ENCODE measurements at places on chromosomes 2 and 18.

DNA sequence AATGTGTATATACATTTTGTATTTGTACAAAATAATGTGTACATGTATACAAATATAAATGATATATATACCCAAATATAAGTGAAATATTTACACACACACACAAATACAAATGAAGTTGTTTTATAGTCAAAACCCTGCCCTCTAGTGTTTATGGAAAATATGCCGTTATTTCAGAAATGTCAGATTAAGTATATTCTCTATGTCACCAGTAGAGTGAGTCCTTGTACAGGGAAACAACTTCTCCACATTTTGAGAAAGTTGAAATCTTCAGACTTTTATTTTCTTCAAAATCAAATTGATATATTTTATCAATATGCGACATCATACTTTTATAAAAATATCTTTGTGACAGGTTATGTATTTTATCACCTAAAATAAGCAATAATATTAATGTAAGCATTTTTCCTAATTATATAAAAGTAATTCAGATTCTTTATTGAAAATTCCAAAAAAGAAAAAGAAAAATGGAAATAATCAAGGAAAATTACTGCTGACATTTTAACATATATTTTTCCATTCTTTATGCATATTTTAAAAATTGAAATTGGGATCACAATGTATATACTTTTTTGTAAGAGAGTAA is 22.4 kb downstream of the ARL6IP6 start:
- no peak for DNase-seq

- DNase-seq: no peak
Observed at GRCh38 chr18:21979759-21980158, 189.6 kb upstream of the GATA6 start.

DNA sequence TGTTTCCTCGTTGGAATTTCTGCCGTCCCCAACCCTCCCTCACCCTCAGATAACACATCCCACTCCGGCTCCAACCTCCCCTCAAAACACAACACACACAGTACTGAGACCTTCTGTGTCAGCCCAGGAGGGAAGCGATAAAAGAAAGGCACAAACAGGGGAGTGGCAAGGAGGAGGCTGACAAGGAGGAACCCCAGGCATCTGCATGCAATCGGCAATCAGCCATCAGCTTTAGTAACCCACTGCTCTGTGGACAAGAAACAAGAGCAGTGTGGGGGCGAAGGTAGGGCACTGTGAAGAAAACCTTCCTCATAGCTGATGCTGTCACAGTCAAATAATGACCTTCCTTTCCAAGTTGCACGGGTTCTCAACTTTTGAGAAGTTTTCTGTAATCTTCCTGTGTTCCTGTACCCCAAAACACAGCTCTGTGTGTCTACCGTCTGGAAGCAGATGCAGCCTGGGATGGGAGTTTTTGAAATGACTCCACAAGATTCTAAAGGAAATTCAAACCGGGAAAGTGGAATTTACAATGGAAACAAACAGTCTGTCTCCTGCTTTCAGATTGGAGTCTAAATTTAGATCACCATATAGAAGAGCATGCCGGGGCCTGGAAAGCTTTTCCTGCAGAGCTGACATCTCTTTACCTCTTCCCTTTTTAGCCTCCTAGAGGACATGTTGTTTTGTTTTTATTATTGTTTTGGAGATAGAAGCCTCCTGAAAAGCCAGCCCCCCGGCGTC is 16.4 kb upstream of the LPIN2 start:
- no peak for DNase-seq

GRCh38 chr2:12008425-12009061 is 262.1 kb downstream of the LPIN1 start:
- DNase-seq: peak; percentile 47

DNA sequence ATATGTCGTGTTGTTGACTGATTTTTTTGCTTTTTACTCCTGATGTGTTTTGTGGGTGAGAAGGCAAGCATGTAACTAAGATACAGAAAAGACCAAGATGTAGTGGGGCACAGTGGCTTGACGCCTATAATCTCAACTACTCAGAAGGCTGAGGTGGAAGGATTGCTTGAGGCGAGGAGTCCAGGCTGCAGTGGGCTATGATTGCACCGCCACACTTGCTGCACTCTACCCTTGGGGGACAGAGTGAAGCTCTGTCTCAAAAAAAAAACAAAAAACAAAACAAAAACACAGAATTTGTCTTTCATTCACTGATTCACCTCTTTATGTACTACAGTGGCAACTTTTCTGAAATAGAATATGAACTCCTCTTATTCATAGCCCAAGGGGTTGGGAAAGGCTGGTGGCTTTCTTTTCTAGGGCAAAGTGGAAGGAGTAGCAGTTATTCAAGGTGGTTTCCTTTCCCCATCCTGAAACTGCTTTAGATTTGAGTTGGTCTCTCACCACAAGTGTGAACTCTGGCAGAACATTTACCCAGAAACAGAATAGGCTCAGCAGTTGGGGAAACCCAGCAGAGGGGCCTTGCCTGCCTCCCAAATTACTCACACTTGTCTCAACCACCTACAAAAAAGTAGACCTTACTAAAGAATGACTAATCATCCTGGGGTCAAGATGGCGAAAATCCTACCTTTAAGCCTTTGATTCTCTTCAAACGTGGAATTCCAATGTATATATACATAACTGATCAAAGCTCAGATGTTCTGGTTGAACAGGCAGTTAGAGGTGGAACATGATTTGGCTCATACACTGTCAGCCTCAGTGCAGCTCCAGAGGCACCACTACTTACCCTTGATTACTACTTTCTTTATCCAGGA is 6.5 kb downstream of the TANK start:
- no peak for DNase-seq

GRCh38 chr2:220241423-220241822 is 614.0 kb downstream of the SLC4A3 start:
- DNase-seq: no peak

GRCh38 chr2:383178-383577 is 95.3 kb upstream of the ALKAL2 start:
- DNase-seq: no peak

DNA sequence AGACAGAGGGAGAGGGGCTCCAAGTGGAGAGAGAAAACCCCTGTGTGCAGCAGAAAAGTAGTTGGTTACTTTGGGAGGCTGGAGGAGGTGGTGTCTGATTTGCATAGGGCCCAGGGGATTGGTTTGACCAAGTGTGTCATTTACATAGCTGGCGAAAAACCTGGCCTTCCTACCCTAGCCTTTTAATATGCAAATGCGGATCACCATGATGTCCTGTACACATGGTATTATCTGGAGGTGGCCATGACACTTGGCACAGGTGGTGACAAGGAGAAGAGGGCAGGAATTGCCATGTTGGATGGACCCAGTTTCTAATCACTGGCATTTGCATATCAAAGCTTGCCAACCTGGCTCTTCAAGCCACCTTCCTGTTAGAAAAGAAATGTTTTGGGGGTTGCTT is 120.8 kb upstream of the CHAC2 start:
- no peak for DNase-seq

- DNase-seq: peak; percentile 80
Observed at GRCh38 chr2:74576863-74577229, 22.3 kb downstream of the DOK1 start.

GRCh38 chr18:77063260-77063659 is 69.3 kb downstream of the MBP start:
- DNase-seq: peak; percentile 75

DNA sequence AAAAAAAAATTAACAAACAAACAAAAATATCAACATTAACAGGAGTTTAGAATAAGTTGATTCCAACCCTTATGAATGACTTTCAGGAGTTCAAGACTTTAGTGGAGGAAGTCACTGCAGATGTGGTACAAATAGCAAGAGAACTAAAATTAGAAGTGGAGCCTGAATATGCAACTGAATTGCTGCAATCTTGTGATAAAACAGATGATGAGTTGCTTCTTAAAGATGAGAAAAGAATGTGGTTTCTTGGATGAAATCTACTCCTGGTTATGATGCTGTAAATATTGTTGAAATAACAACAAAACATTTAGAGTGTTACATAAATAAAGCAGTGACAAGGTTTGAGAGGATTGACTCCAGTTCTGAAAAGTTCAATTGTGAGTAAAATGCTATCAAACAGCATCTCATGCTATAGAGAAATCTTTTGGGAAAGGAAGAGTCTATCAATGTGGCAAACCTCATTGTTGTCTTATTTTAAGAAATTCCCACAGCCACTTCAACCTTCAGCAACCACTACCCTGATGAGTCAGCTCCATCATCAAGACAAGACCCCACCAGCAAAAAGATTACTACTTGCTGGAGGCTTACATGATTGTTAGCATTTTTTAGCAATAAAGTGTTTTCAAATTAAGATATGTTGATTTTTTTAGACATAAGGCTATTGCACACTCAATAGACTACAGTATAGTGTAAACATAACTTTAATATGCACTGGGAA is 42.7 kb upstream of the TAF4B start:
- no peak for DNase-seq

GRCh38 chr2:118803012-118803411 is 44.4 kb downstream of the EN1 start:
- no peak for DNase-seq

DNA sequence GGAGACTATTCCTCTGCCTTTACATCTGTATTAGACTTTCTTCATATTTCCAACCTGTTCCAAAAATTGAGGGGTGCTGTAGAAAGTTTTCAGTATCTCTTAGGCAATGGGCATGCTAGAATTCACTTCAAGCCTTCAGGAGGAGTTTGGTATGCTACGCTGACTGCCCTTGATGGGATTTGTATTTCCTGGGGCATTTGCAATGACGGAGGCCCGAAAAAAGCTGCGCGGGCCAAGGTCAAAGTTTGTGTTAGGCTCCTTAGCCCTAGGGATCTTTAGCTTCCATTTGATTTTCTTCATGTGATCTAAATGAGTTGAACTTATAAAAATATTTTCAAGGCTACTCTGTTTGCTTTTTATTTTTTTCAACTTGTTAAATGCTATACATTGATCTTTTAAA is 5.1 kb downstream of the CPS1 start:
- DNase-seq: no peak

- DNase-seq: no peak
Observed at GRCh38 chr2:120812866-120813265, 77.2 kb downstream of the GLI2 start.

DNA sequence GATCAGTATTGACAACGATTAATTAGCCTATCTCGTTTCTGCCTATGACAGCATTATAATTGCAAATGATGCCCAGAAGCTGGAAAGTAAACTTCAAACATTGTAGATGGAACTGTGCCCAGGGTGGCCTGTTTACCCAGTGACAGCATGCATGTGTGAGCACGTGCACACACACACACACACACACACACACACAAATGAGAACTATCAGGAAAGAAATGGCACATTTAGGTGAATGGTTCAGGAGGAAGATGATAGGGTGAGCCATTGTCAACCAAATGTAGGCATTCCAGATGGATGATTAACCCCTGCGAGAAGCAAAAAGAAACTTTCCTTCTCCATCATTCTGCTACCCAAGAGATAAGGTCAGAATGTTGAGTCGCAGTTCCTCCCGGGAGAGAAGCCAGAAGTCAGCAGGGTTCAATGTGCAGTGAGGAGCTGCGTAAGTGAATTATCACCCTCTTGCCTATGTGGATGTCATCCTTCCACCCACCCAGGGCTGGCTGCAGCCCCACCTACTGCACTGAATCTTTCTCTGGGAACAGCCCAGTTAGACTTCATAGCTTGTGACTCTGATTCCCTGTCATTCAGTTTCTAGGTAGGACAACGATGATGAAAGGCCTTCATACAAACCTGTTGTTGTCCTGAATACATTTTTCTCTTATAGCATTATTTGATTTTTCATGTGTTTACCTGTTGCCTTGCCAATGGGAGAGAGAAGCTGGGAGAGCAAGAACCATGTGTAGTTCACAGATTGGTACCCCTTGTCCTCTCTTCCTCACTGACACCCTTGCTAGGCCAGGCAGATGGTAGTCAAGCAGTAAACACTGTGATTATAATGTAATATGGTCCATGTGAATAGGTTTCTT is 3.5 kb upstream of the APOB start:
- no peak for DNase-seq

DNA sequence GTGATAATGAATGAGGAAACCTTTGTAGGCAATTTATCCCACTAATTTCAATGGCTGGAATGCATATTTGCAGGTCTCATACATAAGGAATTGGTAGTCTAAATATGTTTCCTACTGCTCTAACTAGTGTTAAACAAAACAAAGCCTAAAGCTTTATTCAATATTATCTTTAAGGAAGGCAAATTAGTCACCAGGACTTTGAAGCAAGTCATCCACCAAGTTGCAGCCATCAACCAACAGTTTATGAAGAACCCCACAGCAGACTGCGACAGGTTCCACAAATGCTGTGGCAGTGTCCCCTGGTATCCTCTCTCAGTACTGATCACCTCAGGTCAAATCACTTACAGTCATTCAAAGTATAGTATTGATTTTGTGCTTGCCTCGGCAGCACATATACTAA is 181.5 kb upstream of the ZFP36L2 start:
- DNase-seq: no peak

GRCh38 chr2:226578373-226578772 is 221.2 kb downstream of the IRS1 start:
- DNase-seq: no peak

DNA sequence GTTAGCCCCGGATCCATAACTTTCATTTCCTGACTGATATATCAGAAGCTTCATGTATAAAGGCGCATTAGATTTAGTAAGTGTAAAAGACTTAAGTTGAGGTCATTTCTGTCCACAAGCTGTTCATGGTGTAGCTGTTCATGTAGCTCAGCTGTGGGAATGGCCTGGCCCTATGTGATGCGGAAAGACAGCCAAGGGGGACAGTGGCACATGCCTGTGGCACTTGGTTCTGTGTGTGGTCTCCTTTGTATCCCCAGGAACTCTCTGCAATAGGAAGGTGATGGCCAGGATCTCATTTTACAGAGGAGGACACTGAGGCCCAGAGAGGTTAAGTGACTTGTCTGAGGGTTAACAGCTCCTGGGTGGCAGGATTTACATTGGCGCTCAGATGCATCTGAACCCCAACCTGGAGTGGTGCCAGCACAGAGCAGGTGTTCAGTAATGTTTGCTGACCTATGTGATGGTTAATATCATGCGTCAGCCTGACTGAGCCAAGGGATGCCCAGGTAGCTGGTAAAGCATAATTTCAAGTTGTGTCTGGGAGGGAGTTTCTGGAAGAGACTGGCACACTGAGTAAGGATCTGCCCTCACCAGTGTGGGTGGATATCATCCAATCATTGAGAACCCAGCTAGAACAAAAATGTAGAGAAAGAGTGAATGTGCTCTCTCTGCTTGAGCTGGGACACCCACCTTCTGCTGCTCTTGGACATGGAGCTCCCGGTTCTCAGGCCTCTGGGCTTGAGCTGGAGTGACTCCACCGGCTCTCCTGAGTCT is 25.4 kb downstream of the HPCAL1 start:
- no peak for DNase-seq

- DNase-seq: no peak
Observed at GRCh38 chr2:136308611-136309010, 190.7 kb upstream of the CXCR4 start.

- no peak for DNase-seq
Observed at GRCh38 chr2:154495455-154495868, 203.0 kb upstream of the KCNJ3 start.

All from hematopoietic multipotent progenitor cell (in vitro differentiated cells).